Uterine smooth muscle cell (primary cell): ENCODE measurements at places on chromosomes 16 and 17. TPM values are rescaled to one million over a fixed set of nuclear protein-coding genes. Genes with fewer than 3 reads are reported as not detected.

The EEF2K gene
- 14.9 and 19.6 TPM in 2 replicates for total RNA-seq

The SPNS3 gene
- total RNA-seq: not detected in 2 replicates

The CXCL16 gene
- total RNA-seq: 0.33 and 1.6 TPM in 2 replicates

The CACNG4 gene
- not detected in 2 replicates for total RNA-seq

The EIF4A3 gene
- total RNA-seq: 134 and 150 TPM in 2 replicates

The PRSS33 gene
- not detected in 2 replicates for total RNA-seq

The GDPD3 gene
- total RNA-seq: 0.55 and 1.1 TPM in 2 replicates

The MPV17L gene
- 0.12 and 0.33 TPM in 2 replicates for total RNA-seq

The HOXB7 gene
- 1.4 and 1.7 TPM in 2 replicates for total RNA-seq

The RDM1 gene
- total RNA-seq: 0.87 and 1.5 TPM in 2 replicates

The PIK3R5 gene
- total RNA-seq: not detected in 2 replicates

The MYH13 gene
- not detected in 2 replicates for total RNA-seq

The KRT32 gene
- not detected in 2 replicates for total RNA-seq

The COPS3 gene
- 86.7 and 156 TPM in 2 replicates for total RNA-seq

The WNT9B gene
- total RNA-seq: not detected in 2 replicates

The VAMP2 gene
- total RNA-seq: 6.0 and 6.1 TPM in 2 replicates

The CMTM1 gene
- 1.2 and 1.5 TPM in 2 replicates for total RNA-seq

The CCL17 gene
- total RNA-seq: not detected in 2 replicates

The MKS1 gene
- total RNA-seq: 18.4 and 20.7 TPM in 2 replicates

The SLC6A2 gene
- total RNA-seq: not detected in 2 replicates

The DNAI2 gene
- total RNA-seq: not detected in 2 replicates

The KRTAP9-4 gene
- total RNA-seq: not detected in 2 replicates

The SBK1 gene
- not detected in 2 replicates for total RNA-seq

The PRAC2 gene
- not detected in 2 replicates for total RNA-seq

The KRTAP29-1 gene
- not detected in 2 replicates for total RNA-seq

The PLCG2 gene
- total RNA-seq: 0.77 and 1.5 TPM in 2 replicates

The LITAFD gene
- total RNA-seq: not detected in 2 replicates

The AOC2 gene
- 0.33 and 0.75 TPM in 2 replicates for total RNA-seq

The C1QL1 gene
- total RNA-seq: 0.22 and 0.37 TPM in 2 replicates
